ENCODE measurements at places on chromosomes 4 and X.
A peak's percentile ranks its signal among the peaks of the same experiment; 100 is the strongest.

DNA sequence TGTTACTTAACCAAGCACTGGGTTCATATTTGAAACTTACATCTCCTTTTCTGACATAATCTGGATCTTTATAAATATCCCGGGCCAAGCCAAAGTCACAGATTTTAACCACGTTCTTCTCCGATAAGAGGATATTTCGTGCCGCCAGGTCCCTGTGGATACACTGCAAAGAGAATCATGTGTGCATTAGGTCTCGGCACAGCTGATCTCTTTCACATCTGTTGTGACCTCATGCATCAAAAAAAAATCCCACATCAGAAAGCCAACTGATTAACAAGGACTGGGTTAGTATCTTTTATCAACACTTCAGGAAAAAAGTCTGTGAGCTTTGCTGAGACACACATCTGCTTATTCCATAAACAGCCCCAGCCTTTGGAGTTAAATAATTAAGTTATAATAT lies 35.5 kb downstream of the KDR start:
- no peak for DNase-seq

DNA sequence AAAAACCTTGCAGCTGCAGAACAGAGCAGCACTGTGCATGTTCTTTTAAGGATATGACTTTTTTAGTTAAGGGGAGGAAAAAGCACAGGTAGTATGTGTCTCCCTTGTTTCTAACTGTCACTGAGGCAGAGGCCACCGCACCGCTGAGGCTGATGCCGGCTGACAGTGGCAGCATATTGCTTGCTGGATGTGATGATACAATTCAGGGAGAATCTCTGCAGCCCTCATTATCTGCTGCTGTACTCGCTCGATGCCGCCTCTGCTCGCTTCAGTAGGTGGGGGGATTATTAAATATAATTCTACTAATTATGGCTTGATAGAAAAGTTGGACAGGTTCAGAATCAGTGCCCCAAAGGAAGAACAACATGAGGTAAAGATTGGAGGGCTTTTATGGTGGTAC lies 378.8 kb upstream of the NOCT start:
- DNase-seq: no peak

- DNase-seq: no peak
These were observed 170.2 kb upstream of the PCDH18 start for GRCh38 chr4:137702512-137702911.

DNA sequence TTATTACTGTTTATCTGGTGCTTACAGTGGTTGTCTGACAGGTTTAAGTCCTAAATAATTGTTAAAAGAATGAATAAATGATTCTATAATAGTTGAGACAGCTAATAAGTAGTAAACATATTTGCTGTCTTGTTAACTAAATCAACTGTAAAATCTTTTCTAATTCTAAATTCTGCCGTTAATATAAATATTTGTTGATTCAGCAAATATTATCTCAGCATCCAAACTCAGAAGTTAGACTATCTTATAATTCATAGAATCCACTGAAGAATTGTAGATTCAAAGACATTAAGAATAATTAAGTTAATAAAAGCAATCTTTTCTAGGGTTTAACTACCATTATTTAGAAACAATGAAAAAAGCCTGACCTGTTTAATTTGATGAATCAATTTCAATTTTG lies 256.3 kb downstream of the BMPR1B start:
- no peak for DNase-seq

- no peak for DNase-seq
These were observed 82.2 kb upstream of the PRPS2 start for GRCh38 chrX:12709047-12709446.

- DNase-seq: no peak
These were observed 113.0 kb downstream of the AMELX start for GRCh38 chrX:11406109-11406765.

DNA sequence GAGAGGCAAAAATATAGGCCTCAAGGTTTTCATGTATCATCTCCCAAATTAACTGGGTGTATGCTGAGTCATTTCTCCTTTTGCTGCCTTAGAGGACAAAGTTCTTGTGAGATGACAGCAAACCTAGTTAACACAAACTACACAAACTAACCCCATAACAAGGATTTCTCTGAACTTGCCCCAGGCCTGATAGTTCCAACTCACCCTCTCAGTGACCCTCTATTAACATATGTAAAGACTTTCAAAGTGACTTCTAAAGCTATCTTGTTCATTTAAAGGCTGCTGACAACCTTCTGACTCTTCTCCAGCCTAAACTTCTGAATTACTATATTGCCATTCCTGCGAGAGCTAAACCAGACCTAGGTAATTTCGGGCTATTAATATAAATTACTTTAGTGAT lies 43.2 kb upstream of the CCDC149 start:
- DNase-seq: no peak

DNA sequence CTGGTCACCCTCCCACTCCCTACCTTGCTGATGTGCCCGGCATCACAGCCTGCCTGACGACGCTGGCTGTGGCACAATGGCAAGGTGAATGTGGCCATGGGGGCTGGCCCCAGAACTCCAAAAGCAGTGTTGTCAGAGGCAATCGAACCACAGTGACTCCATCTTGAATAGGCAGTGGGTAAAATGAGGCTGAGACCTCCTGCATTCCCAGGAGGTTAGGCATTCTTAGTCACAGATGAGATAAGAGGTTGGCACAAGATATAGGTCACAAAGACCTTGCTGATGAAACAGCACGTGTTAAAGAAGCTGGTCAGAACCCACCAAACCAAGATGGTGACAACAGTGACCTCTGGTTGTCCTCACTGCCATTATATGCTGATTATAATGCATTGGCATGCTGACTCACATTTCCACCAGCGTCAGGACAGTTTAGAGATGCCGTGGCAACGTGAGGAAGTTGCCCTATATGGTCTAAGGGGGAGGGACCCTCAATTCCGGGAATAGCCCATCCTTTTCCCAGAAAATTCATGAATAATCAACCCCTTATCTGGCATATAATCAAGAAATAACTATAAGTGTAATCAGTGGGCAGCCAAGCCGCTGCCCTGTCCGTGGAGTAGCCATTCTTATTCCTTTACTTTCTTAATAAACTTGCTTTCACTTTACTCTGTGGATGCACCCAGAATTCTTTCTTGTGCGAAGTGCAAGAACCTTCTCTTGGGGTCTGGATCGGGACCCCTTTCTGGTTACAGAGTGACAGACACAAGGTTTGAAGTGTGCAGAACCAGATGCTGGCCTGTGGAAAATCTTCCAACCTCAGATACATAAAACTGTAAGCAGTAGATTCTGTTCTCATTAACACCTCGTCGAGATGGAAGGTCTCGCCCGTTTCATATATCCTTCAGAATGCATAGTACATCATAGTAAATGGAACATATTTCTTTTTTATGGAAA lies 26.8 kb upstream of the CLDN24 start:
- peak; percentile 29 for DNase-seq

GRCh38 chrX:154541589-154541895 lies 5.1 kb downstream of the G6PD start:
- DNase-seq: no peak

DNA sequence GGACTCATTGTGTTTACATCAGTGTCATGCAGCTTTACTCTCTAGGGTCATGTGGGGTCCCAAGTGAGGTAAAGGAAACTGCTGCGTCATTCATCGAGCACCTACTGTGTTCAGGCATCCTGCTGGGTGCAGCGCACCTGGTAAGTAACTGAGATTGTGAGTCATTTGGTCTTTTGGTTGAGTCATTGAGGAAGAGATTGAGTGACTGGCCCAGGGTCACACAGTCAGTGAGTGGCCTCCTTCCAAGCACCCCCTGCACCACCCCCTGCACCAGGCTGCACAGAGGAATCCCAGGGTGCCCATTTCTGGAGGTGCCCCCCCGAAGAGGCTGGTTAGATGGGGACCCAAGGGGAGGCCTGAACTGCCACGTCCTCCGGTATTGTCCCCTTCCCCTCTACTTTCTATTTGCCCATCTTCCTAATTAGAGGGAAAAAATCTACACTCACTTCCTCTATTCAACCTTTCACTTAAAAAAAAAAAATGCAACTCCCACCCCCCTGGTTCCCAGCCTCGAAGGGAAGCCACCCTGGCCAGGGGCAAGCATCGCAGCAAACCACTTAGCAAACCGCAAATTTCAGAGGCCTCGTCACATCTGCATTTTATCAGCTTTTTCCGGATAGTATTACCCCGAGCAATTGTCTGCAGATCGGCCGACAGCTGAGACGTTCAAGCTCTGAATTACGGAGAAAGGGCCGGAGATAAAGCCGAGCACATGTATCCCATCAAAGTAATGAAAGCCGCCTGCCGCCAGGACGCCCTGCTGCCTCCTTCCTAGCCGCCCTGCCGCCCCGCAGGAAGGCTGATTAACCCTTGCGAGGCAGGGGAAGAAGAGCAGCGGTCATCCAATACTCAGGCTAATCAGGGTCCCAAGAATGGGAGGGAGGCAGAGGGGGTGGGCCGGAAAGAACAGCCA lies 96.3 kb upstream of the MSX1 start:
- peak; percentile 29 for DNase-seq

DNA sequence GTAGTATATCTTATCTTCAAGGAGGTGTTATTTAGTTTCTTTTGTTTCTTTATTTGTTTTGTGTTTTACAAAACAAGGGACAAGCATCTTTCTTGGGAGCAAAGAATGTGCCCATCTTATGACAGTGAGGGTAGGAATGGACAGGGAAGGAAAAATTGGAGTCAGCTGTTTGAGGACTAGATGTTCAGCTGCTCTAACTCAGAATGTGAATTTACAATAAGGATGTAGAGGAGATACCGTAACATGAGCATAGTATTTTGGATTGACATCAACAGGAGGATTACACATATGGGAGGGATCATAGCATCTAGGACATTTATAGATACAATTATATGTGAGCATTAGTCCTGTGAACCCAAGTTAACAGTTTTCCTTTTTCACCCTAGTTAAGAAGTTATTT lies 89.0 kb upstream of the GK2 start:
- no peak for DNase-seq

DNA sequence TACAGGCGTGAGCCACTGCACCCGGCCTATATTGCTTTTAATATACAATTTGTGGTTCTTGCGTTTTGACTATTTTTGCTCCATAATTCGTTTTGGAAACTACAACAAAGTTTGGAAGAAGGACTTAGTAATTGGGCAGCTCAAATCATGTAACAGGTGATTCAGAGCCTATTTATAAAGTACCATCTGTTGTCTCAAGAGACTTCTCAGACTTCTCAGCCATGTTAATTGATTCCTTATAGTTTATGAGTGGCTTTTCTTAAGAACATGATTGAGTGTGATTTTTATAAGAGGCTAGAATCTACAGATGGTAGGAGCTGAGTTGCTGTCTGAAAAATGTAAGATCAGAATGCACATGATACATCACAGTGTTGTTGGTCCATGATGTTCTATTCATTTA lies 240.2 kb downstream of the ADGRL3 start:
- no peak for DNase-seq

DNA sequence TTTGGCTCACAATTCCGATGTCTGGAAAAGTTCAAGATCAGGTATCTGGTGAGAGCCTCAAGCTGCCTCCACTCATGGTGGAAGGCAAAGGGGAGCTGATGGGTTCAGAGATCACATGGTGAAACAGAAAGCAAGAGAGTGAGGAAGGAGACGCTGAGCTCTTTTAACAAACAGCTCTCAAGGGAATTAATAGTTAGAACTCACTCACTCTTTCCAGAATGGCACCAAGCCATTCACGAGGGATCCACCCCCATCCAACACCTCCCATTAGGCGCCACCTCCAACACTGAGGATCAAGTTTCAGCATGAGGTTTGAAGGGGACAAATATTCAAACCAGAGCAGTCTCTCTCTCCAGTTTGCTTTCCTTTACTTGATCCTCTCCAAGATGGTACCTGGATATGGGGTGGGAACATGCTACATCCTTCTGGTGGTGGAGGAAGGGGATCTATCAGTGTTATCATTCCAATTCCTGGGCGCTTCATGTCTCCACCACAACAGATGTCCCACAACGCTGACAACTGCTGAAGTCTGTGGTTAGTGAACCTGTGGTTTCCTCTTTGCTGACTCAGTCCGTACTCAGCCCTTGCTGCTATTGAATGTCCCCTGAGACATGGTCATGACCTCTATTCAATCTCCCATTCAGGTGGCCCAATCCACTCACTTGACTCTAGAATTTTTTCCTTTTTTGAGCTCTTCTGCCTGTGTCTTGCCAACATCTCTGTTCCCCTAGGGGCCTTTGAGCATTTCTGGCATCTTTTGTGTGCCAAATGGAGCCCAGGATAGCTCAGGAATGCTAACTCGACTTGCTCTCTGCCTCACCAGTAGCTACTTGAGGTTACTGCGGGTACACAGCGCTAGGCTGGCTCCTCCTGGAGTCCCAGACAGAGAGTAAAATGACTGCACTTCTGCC lies 395.2 kb downstream of the MID1IP1 start:
- peak; percentile 36 for DNase-seq

DNA sequence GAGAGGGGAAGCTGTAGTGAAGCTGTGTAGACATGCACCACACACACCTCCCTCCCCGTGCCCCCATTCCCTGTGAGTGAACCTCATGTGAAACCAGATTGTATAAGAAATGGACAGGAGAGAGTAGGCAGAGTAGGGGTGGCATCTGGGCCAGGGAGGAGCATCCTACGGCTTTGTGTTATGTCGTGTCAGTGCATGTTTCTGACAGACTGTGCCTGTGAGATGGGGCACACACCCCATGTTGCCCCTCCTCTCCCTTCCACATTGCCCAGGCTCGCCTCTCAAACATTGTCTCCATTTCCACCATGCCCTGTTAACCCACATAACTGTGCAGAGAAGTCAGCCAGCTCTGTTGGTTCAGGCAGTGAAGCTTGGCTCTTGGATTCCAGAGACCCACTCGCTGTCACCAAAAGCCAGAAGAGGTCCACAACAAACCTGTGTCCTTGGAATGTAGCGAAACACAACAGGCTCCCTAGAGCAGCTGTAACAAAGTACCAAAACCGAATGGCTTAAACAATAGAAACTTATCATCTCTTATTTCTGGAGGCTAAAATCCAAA lies 56.1 kb downstream of the SLC9A6 start:
- no peak for DNase-seq

DNA sequence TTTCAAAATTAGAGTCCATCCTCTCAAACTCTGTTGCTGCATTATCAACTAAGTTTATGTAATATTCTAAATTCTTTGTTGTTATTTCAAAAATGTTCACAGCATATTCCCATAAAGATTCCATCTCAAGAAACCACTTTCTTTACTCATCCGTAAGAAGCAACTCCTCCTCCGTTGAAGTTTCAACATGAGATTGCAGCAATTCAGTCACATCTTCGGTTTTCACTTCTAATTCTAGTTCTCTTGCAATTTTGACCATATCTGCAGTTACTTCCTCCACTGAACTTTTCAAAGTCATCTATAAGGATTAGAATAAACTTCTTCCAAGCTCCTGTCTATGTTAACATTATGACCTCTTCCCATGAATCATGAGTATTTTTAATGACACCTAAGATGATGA lies 216.6 kb upstream of the SLC7A11 start:
- DNase-seq: no peak

Measured in activated T-cell treated with anti-CD3 and anti-CD28 coated beads for 48 hours (primary cell).